ENCODE measurements at places on chromosomes 1 and 21.

GRCh38 chr21:15005391-15005790, 59.4 kb downstream of the NRIP1 start:
- no peak for DNase-seq

DNA sequence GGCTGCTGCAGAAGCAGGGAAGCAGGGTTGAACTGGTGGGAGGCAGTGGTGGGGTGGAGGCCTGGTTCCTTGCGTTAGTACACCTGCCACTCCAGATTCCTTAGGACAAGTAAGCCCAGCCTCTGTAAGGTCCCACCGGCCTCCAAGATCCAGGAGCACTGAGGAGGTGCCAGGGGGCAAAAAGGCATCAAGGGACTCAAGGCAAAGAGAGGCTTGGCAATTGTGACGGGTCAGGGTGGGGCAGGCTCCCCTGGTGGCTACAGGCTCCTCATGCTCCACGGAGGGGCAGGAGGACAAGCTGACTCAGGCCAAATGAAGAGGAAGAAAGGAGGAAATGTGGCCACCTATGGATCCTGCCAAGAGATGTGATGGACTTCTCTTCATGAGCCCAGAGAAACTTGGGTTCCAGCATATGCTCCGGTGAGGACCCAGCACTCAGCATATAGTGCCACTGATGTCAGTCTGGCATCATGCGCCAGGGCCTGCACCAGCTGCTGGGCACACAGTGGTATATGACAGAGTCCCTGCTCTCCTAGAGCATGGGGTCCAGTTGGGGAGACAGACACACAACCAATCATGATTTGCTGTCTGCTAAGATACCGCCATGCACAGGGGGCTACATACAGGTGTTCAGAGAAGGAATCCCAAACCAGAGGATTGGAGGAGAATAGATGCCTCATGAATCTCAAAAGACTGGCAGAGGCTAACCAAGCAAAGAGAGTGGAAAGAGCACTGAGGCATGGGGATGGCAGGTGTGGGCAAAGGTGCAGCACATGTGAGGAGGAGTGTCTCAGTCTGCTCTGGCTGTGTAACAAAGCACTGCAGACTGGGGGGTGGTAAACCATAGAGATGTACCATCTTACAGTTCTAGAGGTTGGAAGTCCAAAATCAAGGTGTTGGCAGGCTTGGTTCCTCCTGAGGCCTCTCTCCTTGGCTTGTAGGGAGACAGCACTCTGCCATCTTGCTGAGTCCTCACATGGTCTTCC, 249.7 kb downstream of the RHOU start:
- DNase-seq = no peak

DNA sequence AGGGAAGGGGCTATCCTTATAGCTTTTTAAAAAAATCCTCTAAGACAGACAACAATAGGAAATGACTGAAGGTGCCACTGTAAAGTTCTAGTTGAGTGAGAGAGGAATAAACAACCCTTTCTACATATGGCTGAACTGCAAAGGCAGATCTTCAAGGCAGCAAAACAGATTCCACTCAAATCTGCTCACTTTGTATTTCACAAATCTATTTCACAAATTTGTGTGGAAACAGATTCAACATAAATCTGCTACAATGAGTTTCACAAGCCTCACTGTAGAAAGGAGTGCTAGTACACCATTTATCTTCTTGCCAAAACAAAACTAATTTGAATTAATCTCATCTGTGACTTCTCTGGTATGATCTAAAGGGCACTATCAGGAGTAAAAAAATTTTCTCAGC, 451.3 kb downstream of the PLA2G4A start:
- no peak for DNase-seq

GRCh38 chr1:115565791-115566190, 76.0 kb upstream of the VANGL1 start:
- DNase-seq = no peak

GRCh38 chr21:35053356-35054096, 4.4 kb upstream of the RUNX1 start:
- no peak for DNase-seq

DNA sequence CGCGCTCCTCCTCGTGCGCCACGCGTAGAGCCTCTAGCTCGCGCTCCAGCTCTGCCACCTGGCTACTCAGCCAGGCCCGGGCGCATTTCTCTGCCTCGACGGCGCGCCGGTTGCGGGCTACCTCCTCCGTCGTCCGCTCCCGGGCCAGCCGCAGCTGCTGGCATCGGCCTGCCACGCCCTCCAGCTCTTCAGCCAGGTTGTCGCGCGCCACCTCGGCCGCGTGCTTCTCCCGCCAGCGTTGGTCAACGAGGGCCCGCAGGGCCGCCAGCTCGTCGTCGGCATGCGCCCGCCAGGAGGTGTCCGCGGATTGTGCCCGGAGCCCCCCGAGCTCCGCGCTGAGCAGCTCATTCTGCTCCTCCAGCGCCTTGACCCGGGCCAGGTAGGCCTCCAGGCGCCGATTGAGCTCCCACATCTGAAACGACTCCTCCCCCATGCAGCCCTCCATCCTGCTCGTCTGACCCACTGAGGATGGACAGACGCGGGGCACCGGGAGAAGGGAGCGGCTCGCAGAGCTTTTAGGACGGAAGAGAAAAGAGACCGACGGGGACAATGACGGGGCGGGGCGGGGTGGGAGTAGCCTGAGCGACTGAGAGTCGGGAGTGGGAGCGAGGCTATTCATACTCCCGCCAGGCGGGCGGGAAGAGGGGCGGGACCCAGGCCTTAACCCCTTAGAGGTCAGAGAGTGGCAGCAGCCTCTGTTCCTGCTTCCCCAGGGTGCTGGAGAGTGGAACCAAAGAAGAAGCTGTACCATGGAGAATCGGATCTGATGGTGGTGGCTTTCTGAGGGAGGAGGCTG, at the start of gene NES:
Gene NES, minus strand, starts transcription at position 588 of the 796 bp plus-strand sequence. Its CDS starts 143 bp downstream, at position 445.
- DNase-seq = no peak

DNA sequence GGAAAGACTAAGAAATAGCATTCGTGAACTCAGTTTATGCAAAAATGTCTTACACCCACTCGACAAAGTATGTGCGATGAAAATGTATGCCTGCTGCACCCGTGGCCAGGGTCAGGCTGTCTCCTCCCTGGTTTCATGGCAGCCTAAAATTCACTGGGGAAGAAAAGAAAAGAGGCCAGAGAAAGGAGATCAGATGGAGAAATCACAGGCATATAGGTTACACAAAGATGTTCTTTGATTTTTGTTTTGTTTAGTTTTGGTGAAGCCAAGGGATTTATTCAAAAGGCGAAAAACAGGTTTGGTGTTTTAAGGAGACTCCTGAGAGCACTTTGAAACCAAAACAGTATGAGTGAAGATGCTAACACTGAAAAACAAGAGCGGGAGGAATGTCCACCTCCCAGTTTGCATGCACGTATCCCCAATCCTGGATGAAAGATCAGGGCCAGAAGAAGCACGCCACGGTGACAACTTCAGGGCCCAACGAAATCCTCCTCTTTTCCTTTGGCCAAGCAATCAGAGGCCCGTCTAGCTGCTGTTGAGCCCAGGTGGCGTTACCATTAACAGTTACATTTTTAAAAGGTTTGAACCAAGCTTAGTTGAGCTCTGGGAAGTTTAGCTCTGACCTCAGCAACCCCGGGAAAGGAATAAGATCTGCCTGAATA, 992 bp upstream of the SSX2IP start:
- no peak for DNase-seq

- DNase-seq = no peak
Observed at GRCh38 chr1:217456261-217456660, 174.6 kb downstream of the GPATCH2 start.

GRCh38 chr1:54548389-54549044, 489 bp downstream of the ACOT11 start:
- no peak for DNase-seq

DNA sequence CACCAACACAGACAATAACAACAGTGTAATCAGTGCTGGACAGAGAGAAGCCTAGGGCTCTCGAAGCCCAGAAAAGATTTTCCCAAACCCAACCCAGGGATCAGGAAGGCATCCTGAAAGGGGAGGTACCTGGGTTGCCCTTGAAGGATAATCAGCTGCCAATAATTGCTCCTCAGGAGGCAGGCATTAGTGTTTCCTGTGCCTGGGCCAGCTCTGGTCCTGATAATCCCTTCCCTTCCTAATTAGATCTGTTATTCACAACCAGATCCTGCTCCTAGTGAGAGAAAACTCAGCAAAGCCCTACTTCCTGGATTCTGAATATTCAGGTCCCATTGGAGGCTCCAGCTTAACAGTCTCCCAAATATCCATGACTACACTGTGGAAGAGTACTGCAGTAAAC, 117.4 kb downstream of the DMRTA2 start:
- DNase-seq = no peak

DNA sequence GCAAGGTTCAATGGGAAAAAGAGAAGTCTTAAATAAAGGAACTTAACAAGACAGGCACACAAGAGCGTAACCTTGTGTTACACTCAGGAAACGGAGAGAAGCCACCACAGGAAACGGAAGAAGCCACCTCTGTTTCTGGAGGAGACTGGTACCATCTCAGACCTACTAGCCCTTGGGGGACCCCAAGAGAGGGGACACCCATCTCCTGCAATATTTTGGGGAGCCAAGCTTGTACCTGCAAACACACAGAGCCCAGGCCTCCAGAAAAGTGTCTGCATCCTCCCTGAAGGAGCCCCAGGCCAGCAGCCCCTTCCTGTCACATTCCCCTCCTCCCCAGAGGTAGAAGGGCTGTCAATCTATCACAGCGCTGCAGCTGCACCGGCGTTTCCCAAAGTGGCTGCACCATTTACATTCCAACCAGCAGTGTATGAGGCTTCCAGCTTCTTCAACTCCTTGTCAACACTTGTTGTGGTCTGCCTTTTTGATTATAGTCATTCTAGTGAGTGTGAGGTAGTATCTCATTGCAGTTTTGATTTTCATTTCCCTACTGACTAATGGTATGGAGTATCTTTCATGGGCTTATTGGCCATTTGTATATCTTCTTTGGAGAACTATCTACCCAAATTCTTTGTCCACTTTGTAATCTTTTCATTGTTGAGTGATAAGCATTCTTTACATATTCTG, 23.0 kb upstream of the PADI1 start:
- no peak for DNase-seq

DNA sequence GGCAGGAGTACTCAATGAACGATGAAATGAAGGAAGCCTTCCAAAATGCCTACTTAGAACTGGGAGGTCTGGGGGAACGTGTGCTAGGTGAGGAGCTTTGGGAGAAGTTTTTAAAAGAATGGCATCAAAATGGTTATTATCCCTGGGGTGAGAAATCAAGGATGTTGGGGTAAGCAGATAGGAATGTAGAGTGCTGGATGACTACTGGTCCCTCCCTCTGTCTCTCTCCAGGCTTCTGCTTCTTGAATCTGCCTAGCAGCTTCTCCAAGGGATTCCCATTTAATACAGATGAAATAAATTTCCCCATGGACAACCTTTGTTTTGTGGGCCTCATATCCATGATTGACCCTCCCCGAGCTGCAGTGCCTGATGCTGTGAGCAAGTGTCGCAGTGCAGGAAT, 19.0 kb upstream of the CASQ1 start:
- no peak for DNase-seq

DNA sequence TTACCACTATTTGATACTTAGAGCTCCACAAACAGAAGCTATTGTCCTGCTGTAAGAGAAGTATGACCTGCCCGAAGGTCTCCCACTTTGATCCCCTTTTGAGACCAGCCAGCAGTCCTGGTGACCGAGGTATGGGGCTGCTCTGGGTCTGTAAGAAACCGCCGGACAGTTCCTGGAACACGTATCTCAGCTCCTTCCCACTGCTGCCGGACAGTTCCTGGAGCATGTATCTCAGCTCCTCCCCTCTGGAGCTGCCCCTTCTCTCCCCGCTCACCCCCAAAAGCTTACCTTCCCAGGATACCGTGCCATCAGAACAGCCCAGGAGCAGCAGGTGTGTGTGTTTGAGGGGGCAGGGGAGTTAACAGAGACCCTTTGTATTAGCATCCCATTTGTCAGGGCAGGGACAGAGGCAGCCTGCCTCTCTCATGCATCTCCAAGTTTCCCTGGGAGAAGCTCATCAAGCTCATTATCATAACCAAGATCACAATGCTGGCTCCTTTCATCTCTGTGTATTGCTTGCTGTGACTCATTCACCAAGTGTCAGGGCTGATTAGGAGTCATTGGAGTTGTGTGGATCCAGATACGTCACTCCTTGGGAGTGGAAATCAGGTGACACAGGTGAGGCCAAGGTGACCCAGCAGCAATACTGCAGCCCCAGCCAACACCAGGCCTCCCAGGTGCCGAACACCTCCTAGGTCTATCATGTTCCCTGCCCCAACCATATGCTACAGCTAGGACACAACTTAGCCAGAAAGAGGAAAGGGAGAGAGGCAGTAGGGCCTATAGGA, 25.3 kb downstream of the OPTC start:
- no peak for DNase-seq

DNA sequence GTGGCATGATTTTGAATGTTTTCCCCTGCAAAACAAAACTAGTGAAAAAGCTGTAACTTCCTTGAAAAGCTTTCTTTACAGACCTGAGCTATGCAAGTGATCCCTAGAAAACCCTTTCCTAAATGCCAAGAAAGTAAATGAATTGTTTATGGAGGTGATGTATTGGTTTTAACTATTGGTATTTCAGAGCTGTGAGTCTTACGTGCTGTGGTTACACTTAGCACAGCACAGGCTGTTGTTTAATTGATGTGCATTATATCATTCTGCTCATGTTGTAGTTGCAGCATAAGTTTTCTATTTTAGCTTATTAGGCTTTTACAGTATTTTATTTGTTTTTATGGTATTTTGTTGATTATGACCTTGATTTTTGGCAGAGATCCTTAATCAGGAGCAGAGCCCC, 74.1 kb upstream of the DYNLT5 start:
- DNase-seq = no peak

DNA sequence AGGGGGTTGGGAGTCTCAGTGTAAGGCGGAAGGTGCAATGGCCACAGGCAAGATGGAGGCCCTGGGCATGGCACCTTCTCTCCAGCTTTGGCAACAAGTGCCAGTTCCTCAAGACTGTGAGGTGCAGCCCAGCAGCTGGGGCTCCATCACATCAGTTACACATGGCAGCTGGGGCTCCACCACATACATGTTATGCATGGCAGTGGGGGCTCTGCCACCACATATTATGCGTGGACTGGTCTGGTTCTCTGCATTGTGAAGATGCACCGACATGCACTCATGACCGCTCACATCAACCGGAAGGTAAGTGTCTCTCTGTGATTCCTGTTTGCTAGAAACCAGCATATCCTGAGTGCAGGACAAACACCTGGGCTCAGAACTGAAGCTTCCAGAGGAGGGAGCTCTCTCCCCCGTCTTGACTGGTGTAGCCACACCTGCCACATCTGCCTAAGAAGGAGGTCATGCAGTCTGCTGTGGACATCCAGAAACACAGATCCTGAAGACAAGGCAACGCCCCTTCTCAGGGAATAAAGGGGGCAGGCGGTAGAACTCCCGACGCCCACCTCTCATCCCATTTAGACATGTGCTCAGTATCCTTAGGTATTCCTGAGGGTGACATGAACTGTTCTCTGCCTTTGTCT, 104.1 kb upstream of the TMPRSS2 start:
- DNase-seq = no peak

Data from stimulated activated CD8-positive, alpha-beta memory T cell treated with anti-CD3 and anti-CD28 coated beads, Interleukin-15, amount 100 ng/mL, for 1 hour (primary cell).